Liver (tissue), 10 donors: ENCODE measurements at places on chromosomes 2 and 18.

DNA sequence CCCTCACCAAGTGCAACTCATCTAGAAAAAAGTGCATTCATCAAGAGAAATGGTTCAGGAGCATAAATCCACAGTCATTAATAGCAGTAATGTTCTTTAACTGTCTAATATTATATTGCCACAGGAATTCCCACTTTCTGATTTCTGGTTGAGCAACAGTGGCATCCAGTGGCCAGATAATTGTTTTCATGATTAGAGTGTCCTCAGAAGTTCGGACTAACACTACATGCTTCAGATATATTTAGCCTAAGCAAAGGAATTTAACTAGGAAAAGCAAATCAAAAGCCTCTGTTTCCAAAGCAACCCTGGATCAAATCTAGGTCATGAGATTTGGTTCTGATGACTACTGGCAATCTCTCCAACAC, 9.8 kb upstream of the ERBB4 start:
- DNase-seq = no peak

DNA sequence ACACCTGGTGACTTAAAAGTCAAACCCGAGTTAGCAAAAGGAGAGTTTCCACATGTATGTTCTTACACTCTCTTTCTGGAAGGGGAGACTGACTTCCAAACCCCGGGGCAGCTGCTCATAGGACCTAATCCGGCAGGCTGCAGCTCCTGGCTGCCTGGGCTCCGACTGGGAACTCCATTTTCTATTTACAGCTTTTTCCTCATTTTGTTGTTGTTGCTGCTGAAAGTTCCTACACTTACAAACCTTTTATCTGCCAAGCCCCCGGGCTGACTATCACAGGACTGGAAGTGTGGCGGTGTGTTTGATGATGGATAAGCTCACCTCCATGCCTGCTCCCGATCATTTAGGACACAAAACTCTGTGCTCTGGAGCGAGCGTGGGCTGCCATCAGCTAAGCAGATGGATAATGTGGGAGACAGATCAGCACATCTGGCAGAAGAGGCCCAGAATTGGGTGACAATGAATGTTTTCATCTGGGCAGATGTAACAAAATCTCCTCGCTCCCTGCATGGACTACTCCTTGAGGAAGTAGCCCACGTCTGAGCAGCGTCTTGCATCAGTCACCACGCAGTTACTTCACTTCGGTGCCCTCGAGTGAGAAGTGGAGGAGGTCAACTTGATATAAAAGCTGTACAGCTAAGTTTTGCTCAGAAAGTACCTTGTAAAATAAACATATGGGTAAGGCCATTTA, 114.4 kb upstream of the COPS8 start:
- DNase-seq = no peak

DNA sequence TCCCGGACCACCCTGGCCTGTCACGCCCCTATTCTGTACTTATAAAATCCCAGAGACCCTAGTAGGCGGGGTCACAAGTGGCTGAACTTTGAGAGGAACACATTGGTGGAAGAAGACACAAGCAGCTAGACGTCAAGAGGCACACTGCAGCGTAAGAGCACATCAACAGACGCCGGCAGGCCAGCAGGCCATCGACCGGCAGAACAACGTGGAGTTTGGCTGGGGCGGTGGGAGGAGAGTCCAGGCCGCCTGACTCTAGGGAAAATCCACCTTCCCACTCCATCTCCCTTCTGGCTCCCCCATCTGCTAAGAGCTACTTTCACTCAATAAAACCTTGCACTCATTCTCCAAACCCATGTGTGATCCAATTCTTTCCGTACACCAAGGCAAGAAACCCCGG, 601.8 kb upstream of the CDH2 start:
- DNase-seq = no peak

DNA sequence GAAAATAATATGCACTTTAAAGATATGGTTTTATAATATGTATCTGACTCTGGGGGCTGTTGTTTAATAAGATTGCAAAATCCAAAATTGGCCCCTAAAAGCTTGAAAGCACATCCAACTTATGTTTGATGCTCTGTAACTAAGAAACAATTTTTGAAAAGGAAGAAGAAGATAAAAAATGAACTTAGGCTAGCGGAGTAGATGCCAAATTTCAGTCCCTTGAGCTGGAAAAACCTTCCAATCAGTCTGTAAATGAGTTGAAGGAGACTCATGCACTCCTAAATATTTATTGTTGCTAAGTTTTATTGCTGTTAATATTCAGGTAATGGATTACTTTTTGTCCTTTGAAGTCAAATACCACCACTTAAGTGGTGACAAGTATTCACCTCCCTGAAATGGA, 465.0 kb downstream of the ZEB2 start:
- no peak for DNase-seq

GRCh38 chr2:196606516-196606915, 33.0 kb upstream of the CCDC150 start:
- no peak for DNase-seq

GRCh38 chr2:214631406-214631805, 178.1 kb downstream of the BARD1 start:
- no peak for DNase-seq

DNA sequence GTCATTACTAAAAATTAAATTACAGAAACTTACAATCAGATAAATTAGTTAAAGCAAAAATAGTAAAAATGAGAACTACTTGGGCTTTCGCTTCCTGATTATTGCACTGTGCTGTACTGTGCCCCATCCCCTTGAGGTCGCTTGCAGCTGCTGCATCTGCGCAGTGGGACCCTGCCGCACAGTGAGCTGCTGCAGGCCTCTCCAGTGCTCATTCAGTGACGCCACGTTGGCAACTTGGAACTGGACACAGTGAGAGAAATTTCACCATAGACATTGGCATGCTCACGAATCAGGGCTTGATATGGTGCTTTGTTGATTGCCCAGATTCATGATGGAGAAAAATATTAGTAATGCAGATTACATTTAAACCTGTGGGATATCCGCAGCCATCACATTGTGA, 290.8 kb upstream of the MYT1L start:
- DNase-seq = no peak

DNA sequence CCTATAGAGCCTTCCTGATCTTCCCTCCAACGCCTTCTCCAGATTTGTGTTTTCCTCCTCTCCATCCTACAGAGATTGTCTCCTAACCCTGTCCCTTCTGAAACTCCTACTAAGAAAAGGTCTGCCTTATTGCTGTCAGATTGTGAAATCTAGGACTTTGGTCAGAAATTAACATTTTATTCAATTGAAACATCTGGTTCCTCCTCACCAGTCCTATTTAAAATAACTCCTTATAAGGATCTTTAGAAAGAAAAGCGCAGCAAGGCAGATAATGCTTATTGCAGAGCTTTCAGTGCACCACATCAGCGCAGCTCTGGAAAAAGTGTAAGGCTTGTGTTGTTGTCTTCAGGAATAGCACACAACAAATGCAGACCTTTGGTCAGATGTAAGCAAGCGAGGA, 477.8 kb upstream of the CHST9 start:
- DNase-seq = no peak

GRCh38 chr2:62653582-62654422, 51.7 kb upstream of the EHBP1 start:
- DNase-seq = no peak

- DNase-seq = no peak
Observed at GRCh38 chr2:148875387-148876051, 492 bp downstream of the KIF5C start.

DNA sequence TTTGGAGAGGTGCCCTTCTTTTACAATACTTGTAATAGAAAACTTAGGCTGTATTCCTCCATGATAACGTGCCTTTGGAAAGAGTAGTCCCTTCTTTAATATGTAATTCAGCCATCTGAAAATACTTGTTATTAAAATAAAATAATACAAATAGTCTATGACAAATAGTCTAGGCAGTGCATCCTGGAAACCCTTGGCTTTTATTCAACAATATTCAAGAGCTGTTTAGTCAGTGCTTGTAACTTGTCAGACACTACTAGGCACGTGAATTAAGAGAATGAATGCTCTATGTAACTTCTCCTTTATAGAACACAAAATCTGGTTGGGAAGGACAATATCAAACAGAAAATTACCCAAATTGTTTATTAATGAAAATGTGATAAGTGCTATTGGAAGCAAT, 388.2 kb downstream of the MTX2 start:
- DNase-seq = no peak

- no peak for DNase-seq
Observed at GRCh38 chr2:32068-32467, 14.2 kb downstream of the FAM110C start.

DNA sequence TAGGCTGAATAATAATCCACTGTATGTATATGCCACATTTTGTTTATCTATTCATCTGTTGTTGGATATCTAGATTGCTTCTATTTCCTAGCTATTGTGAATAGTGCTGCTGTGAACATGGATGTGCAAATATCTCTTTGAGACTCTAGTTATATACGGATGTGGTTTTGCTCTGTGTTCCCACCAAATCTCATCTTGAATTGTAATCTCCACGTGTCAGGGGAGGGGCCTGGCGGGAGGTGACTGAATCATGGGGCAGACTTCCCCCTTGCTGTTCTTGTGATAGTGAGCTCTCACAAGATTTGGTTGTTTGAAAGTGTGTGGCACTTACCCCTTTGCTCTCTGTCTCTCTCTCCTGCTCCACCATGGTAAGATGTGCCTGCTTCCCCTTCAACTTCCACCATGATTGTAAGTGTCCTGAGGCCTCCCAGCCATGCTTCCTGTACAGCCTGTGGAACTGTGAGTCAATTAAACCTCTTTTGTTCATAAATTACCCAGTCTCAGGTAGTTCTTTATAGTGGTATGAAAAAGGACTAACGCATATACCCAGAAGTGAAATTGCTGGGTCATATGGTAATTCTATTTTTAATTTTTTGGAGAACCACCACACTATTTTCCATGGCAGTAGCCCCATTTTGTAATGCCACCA, 86.1 kb upstream of the UPP2 start:
- DNase-seq = no peak

DNA sequence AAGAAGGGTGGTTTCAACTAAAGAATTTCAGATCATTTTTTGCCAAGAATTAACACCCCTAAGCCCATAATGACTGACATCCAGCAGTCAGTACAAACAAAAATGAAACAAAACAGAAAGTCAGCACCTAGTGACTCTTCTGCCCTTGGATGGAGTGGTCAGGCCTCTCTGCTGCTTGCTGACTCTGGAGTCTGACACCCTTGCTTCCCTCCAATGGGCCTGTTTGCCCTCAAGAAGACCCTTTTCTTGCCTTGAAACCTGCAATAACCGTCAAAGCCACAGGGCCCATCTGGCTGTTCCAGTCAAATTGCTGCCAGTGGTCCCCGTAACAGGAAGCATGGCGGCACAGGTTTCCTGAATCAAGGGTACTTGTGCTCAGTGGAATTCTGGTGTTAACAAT, 27.2 kb upstream of the CYTIP start:
- no peak for DNase-seq

DNA sequence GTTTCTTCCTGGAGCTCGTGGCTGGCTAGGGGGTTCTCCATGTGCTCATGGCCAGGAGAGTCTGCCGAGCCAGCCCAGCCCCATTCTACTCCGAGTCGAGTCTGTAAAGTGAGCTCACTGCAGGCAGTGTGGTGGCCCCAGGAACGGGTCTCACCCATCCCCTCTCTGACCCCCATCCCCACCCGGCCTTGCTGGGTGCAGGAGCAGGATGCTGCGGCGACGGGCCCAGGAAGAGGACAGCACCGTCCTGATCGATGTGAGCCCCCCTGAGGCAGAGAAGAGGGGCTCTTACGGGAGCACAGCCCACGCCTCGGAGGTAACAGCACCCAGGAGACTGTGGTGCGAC, 1.4 kb downstream of the ANO7 start:
- DNase-seq = no peak

- no peak for DNase-seq
Observed at GRCh38 chr2:218679119-218679518, 7.2 kb downstream of the STK36 start.

DNA sequence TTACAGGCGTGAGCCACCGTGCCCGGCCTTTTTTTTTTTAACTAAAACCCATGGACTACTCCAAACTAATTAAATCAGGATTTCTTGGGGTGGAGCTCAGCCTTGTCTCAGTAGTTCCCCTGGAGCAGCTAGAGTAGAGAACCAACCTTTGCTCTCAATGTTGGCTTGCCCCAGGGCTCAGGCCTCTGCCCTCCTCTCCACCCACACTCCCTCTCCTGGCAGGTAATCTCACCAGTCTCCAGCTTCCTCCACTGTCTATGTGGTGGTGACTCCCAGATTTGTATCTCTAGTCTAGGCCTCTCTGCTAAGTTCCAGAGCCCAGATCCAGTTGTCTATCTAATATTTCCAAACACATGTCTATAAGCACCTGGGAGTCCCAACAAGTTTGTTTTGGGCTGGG, 9.6 kb upstream of the MTA3 start:
- no peak for DNase-seq

DNA sequence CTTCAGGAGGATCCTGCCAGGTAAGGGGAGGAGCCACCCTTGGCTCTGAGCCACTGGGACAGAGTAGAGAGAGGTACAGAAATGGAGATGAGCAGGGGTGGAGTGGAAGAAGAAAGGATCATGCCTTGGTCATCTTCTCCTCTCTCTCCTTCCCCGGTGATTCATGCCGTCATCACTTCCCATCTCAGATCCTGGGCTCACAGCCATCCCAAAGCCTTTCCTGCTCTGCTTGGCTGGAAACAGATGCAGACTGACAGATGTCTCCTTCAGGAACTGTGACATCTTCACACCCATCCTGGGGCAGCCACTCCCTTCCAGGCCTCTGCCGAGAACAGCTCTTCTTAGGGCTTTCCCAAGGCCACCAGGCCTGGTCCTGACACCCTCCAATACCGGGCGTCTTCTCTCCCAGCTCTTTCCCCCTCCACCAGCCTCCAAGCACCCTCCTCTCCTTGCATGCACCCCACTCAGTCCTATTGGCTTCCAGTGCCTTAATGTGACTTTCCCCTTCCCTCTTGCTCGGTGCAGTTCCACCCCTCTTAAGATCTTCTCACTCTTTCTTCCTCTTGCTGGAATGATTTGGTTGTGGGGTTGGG, 58.3 kb upstream of the TNP1 start:
- DNase-seq = no peak

GRCh38 chr18:30676053-30676480, 366.5 kb downstream of the DSC3 start:
- DNase-seq = no peak

GRCh38 chr2:151668737-151669136, 65.5 kb downstream of the NEB start:
- DNase-seq = no peak
